ENCODE measurements at places on chromosomes 4 and X.

DNA sequence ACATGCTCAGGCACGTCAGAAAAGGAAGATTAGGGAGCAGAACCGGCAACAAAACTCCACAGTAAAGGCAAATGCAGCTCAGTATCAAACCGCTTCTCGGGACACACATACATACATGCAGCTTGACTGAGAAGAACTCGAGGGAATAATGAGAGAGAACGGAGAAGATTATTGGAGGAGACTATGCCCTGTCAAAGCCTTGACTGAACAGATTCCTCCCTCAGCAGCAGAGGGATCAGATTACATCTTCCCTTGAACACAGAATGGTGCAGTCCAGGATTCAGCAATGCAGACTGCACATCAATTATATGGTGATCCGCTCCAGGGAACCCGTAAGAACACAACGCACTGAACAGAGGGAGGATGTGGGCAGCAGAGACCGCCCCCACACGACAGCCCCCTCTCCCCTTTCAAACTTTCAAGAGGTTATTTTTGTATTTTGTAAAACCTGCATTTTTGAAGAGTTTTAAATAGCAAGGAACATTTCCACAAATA is 183.2 kb downstream of the FBXW7 start:
- DNase-seq: no peak

DNA sequence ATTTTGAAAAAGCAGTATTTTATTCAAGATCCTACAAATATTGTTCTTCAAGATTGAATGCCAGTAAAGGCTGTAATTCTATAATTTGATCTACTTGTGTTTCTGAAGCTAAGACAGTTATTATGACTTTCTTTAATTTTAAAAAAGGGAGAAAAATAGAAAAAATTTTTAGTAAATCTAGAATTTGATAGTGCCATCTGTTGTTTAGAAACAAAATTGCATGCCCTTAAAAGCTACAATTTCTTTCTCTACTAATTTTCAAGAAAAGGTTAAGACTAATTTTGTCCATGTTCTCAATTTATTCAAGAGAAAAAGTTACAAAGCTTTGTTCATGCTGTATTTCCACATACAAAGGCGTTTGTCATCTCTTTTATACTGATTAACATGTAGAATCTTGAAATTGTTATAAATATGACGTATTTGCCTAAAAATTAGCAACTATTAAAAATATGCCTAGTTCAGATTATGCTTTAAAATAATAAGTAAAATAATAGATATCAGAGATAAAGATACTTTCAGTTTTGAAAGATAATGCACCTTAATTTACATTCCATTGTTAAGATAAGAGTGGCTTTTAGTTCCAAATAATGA is 25.6 kb upstream of the MMRN1 start:
- no peak for DNase-seq

DNA sequence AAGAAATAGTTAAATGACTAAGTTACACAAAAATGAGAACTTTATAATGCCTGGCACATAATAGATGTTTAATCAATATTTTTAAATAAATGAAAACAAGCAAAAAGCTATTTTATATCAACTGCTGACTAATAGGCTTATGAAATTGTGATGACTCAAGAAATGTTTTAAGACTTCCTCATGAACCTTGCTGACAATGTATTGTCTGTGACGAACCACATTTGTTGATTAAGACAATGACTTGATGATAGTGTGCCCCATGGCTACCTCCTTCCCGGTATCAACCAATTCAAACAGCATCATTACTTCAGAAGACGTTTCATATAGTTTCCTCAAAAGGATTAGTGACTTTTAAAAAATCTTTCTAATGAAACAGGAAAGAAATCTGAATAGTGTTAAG is 7.9 kb downstream of the CXCL6 start:
- no peak for DNase-seq

DNA sequence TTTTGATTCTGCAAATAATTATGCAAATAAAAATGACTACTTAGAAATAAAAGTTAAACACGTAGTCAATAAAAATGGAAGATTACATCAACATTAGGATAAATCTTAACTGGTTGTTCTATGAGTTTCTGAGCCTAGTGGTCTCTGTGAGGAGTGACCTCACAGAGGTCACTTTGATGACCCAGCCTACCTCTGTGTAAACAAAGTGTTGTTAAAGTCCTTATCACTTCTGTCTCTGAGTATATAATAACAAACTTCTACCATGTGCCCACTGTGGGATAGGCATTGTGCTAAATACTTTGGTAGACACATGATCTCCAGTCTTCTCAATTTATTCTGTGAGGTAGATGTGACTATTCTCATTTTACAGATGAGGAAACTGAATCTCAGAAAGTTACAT is 85.4 kb downstream of the PDE5A start:
- no peak for DNase-seq

DNA sequence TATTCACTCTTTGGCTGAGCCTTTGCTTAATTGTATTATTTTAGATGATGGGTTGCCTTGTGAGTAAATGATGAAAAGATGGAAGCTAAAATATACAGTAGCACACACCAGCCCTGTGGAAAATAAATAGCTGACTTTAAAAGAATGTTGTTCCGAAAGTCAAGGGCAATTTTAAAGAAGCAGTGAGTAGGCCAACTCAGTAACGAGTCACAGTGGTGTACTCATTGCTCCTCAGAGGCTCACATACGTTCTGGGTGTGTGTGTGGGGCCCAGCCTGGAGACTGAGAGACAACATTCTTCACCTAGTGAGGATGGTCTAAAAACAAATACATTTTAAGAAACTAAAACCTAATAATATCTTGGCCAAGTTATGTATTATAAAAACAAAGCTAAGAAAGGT is 640.3 kb downstream of the TRIML1 start:
- DNase-seq: no peak

Measured in GM12892 (cell line).